ENCODE measurements at places on chromosomes 7 and 10.

DNA sequence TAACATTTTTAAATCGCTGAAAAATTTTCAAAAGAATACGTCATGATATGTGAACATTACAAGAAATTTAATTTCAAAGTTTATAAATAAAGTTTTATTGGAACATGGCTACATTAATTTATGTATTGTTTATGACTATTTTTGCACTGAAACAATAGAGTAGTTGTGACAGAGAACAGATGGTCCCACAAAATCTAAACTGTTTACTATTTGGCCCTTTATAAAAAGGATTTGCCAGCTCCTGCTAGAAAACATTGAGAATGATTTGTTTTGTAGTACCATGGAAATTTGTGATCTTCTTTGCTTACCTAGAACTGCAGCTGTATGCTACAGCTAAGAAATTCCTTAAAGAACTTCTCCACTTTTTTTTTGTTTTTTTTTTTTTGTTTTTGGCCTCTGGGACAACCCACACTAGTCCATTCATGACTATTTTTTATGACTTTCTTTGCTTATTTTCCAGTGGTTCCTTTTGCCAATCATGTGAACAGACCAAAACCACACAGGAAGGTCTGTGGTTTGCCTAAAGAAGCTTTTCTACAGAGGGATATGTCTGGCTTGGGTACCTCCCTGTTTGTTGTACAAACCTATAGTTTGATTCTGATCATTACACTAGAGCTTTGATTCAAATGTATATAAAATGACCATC lies 55.7 kb downstream of the ST7 start:
- no peak for DNase-seq

- DNase-seq: no peak
Observed at GRCh38 chr10:100791369-100792058, 46.1 kb downstream of the PAX2 start.

DNA sequence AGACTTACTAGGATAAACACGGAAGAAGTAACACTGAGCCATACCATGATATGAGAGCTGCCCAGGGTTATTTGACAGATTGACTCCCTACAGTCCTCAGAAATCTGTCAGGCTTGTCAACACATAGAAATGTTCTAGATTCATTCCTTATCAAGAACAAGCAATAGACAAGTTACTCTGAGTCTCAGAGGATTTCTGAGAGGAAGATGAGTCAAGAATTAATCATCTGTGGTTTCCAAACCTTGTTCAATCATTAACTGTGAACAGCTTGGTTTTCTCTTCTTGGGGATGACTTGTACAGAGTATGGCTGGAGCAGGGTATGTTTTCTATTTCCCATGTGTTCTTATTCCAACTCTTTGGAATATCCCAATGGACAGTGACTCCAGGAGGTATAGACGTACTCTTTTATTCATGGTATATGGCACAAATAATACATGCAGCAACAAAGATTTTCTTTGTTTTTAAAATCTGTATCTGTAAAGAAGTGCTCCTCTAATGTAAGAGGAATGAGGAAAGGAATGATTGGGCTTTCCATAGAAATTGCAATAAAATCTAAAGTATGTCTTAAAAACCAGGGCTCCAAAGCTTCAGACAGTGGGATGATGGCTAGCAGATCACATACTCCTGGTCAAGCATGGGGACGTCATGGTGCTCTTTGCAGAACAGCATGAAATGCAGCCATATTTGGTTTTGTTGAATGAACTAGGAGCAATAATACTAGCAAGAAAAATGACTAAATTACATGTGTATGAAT lies 11.9 kb upstream of the SFR1 start:
- DNase-seq: no peak

DNA sequence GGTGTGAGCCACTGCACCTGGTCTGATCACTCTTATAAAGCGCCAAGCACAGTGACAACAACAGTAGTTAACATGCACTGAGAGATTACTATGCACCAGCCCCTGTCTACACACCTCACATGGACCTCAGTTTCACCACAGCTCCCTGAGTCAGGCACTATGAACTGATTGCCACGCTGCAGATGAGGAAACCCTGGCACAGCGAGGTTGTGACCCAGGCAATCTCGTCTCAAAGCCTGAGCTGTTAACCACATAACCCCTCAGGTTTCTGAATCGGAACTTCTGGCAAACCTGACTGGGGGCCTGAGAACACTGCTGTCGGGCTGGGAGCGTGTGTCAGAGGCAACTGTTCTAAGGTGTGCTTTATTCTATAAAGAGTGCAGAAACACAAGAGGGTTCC lies 150.8 kb downstream of the RNF216 start:
- peak; percentile 54 for DNase-seq

DNA sequence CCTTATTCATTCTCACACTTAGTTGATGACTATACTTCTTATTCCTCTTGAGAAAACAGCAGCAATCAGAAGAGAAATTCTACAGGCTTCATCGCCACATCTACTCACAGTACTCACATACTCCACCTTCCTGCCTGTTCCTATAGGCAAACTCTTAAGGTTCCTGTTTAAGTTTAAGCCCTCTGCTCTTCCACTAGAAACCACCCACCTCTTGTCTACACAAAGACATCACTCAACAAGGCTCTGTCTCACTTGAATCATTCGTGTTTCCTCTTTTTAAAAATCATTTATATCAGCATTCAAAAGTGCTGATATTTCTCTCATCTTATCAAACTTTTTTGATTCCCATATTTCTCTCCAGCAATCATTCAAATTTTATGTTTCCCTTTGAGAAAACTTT lies 85.5 kb upstream of the ADO start:
- DNase-seq: no peak

DNA sequence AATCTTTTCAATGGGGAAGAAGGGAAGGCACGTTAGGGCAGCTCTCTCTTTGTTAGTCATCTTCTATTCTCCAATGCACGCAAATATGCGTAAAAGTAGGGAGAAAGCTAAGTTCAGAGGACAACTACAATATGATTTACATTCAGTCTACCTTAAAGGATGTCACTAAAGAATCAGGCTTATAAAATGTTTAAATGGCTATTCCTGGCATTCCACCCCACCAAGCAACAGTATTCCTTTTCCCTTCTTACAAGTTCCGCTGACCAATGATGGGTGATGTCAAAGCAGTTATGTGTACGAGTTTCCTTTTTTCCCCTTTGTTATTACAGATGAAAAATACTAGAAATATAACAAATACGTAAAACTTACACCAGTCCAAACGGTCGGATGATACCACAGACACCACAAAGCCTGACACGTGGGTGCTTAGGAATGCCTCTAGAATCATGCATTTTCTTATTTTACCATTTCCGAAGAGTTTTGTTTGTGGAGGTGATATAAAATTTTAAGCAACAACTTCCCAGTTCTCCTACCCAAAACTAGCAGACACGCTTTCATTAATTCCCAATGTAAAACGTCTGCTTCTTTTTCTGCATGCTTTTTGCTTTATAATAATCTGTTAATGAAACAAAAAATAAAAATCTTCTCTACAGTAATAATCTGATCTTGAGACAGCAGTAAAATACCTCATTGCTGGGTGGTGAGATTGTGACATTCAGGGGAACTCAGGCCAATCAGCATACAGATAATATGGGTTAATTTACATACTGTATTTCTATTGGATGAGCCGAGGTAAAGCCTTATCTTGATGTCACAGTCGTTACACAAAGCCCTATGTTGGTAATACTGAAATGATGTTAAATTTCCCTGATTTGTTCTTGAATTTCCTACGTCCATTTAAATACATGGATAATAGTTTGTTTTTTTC lies 708 bp upstream of the GPR85 start:
- no peak for DNase-seq

DNA sequence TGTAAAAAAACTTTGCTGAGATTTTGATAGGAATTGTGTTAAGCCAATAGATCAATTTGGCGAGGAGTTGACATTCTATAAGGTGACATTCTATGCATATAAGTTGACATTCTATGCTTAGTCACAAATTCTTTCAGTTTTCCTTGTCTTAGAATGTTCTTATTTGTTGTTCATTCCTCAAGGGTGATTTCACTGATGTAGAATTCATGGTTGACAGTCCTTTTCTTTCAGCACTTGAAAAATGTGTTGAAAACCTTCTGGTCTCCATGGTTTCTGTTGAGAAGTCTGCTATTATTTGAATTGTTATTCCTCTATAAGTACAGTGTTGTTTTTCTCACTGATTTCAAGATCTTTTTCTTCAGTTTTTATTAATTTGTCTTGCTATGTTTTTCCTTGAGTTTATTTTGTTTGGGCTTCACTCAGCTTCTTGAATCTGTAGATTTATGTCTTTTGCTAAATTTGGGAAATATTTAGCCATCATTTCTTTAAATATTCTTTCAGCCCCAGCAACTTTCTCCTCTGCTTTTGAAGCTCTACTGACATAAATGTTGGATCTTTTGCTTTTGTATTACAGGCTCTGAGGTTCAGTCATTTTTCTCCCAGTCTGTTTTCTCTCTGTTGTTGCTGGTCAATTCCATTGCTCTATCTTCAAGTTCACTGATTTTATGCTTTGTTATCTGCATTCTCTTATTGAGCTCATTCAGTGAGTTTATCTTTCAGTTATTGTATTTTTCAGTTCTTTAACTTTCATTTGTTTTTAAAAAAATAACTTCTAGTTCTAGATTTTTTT lies 154.9 kb downstream of the SDK1 start:
- DNase-seq: no peak

GRCh38 chr10:31620226-31621151 lies 301.5 kb downstream of the ZEB1 start:
- DNase-seq: no peak

DNA sequence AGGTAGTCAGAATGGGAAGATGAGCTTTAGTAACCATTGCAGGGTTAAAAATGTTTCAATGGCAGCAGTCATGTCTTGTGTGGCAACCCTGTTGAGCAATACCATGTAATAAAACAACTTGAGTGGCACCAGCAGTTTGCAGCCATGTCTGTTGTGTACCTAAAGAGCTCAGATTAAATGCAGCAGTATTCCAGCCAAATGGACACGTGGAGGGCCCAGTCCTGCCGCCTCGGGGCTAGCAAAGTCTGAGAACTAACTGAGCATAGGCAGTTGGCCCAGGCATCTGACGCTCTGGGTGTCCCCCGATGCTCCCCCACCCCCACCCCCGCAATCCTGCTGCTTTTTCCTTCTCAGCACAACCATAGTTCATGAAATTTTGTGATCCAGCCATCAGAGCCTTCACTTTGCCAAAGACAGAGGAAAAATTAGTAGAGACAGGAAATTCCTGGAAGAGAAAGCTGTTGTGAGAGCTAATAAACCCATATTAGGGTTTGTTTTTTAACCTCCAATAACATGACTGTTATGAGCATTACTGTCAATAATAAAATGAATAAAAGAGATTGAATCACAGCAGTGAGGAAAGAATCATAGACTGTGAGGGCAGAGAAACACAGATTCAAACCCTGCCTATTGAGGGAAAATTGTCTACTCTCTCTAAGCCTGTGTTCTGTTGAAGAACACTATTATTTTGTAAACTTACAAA lies 220.6 kb upstream of the RHOBTB1 start:
- DNase-seq: no peak

GRCh38 chr7:46658281-46658680 lies 737.2 kb upstream of the IGFBP3 start:
- DNase-seq: no peak

- no peak for DNase-seq
Observed at GRCh38 chr10:71984126-71984808, 20.1 kb downstream of the CHST3 start.

- no peak for DNase-seq
Observed at GRCh38 chr10:71878327-71879034, 27.4 kb upstream of the PSAP start.

DNA sequence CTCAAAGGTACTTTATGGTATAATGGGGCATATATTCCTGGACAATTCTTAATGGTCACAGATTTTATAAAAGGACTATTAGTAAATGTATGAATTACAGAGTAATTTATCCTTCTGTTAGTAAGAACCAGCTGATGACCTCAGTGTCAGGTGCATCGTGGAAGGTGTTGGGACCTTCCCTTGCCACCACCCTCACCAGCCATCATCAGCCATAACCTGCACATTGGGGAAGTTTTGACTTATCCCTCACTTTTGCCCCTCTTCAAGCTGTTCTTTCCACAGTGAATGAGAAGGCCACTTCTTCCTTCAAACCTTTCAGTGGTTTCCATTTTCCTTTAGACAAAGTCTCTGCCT lies 52.2 kb downstream of the FIGNL1 start:
- DNase-seq: peak; percentile 55

DNA sequence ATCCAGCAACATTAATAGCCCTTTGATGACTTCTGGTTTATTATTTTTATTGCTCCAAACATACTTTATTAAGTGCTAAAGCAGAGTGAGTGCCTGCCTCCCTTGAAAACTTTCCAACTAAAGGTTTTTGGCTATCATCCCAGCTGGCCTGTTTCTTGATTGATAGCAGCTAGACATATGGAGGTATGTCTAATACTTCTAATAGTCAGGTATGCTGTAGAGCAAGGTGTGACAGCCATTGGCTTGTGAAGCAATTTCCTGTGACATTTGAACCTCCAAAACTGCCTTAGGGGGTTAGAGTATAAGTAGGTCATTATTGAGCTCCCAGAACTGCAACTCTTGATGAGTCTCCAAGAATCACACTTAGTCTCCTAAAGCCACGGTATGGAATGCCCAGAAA lies 55.8 kb downstream of the LOXL4 start:
- DNase-seq: no peak

- DNase-seq: no peak
Observed at GRCh38 chr7:94697035-94697974, 41.4 kb upstream of the SGCE start.

- DNase-seq: no peak
Observed at GRCh38 chr7:105439174-105439893, 50.6 kb upstream of the SRPK2 start.

DNA sequence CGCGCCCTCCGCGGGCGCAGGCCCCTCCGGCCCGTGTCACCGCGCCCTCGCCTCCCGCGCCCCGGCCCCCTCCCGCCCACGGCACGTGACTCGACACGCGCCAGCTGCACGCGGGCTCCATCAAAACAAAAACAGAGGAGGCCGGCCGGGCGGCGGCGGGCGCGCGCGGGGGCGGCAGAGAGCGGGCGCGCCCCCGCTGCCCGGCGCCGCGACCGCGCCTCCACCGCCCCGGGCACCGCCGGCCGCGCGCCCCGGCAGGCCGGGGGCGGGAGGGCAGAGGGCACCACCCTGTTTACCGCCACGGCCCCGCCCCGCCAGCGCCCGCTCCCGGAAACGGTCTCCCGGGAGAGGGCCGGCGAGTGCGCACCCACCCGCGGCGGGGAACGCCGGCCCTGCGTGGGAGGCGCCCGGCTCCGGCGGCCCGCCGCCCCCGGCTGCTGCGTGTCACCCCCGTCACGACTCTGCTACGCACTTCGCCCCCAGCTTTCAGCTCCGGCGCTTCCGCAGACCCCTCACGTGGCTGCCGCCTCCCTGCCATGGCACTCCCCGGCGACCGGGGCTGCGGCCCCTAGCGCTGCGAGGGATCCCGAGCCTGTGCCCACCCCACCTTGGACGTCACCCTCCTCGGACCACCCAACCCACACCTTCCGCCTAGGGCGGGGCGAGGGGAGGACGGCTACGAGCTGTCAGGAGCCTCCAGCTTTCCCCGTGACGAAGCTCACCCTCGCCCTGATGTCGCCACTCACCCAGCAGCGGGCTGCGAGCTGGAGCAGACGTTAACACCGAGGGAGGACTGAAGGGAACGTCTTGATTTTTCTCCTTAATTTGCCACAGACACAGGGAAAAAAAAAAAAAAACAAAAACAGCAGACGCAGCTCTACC lies 221.6 kb upstream of the MKLN1 start:
- peak; percentile 84 for DNase-seq

GRCh38 chr7:54904986-54905385 lies 113.8 kb upstream of the EGFR start:
- DNase-seq: no peak
